ENCODE measurements at places on chromosomes 13 and 19.

DNA sequence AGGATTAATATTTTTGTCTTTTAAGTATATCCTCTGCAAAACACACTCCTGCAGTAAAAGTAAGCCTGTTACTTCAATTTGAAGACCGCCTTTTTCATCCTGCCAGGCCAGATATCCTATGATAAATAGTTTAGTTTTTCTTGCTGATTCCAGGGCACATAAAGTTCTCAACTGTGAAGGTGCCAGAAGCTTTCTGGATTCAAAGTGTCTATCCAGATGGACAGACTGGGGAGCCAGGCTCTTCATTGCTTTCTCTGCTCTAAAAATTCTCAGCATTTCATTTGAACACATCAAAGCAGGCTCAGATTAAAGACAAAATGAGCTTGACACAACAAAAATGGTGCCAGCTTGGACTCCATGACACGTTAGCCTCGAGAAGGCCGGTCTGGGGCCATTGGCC lies 53.6 kb upstream of the UBL3 start:
- no peak for DNase-seq

GRCh38 chr13:27147530-27148170 lies 24.0 kb downstream of the USP12 start:
- DNase-seq, result peak; percentile 29

- DNase-seq, result no peak
These were observed 38.7 kb downstream of the KCTD4 start for GRCh38 chr13:45162194-45162593.

DNA sequence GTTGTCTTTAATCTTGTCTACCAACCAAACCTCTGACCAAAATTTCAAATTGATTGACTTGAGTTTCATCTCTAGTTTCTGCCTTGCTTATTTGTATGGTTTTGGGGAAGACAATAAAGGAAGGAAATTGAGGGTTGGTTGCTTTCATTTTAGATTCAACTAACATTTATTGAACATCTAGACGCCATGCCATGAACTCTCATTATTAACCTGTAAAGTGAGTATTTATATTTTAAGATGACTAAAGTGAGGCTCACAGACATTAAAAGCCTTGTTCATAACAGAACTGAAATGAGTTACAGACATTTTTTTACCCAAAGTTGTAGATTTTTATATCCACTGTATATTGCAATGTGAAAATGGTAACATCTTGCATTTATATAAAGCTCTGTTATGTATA lies 239.3 kb downstream of the LMO7 start:
- no peak for DNase-seq

- no peak for DNase-seq
These were observed 14.6 kb upstream of the USE1 start for GRCh38 chr19:17200408-17201079.

DNA sequence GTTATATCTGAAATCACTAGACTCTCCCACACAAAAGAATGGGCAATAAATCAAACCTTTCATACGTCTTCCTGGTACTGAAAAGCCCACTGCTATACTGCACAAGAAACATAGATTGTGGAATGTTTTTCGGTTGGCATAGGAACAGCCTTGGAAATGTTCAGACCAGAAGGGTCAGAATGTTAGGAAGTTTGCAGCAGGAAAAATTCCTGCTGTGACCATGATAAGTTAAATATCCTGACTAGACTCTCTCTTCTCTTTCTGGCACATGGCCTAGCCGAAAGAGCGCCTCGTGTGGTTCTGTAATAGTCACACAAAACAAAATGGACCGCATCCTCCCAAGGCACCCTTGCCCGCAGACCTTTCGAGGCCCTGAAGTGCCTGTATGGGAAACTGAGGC lies 427.2 kb downstream of the COG6 start:
- no peak for DNase-seq

GRCh38 chr19:42378225-42379215 lies 11.6 kb downstream of the CNFN start:
- DNase-seq, result no peak

DNA sequence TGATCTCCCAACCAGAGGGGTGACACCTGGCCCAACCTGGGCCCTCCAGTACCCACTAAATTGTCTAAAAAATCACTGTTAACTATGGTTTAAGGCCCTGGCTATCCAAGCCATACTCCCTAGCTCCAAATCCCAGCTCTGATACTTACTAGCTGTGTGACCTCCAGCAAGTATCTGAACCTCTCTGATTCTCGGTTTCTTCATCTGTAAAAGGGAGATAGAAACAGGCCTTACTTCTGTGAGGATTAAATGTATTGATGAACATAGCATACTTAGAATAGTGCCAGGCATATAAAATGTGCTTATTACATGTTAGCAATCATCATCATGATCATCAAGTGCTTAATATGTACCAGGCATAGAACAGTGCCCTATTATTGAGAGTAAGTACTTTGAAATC lies 4.7 kb downstream of the LRFN1 start:
- no peak for DNase-seq

- no peak for DNase-seq
These were observed 12.0 kb downstream of the THOP1 start for GRCh38 chr19:2797280-2797679.

DNA sequence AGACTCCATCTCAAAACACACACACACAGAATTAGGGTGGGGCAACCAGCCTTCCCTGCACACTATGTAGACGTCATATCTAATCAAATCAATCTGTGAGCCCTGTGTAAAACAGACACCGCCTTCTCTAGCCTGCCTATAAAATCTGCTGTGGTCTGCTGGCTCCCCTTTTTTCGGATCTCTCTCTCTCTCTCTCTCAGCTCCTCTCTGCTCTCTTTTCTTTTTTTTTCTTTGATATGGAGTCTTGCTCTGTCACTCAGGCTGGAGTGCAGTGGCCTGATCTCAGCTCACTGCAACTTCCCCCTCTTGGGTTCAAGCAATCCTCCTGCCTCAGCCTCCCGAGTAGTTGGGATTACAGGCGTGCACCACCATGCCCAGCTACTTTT lies 11.8 kb upstream of the CD70 start:
- peak; percentile 37 for DNase-seq

- no peak for DNase-seq
These were observed 8.0 kb upstream of the POP4 start for GRCh38 chr19:29598036-29598435.

GRCh38 chr13:35164324-35164932 lies 222.4 kb downstream of the NBEA start:
- DNase-seq, result peak; percentile 65

GRCh38 chr13:40599747-40600146 lies 66.7 kb downstream of the FOXO1 start:
- DNase-seq, result no peak

GRCh38 chr13:53250977-53251376 lies 222.4 kb downstream of the OLFM4 start:
- peak; percentile 3 for DNase-seq

- DNase-seq, result peak; percentile 98
These were observed 9.6 kb downstream of the GIPR start for GRCh38 chr19:45677351-45678230.

DNA sequence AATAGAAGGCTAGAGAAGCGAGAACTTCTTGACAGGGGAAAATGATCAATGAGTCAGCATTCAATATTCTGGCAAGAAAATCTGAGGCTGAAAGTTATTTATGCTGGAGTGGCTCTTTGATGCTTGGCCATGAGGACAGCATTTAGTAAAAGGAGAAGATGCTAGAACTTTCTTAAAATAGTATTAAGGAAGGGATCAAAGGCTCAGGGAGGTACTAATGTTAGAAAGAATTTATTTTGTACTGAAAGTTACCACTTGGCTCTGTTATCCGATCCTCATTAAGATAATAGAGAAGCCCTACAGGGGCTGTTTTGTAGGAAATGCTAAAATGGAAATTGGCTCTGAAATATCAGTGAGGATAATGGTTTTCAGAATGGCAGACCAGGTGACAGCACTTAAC lies 1774.6 kb upstream of the PCDH20 start:
- no peak for DNase-seq

GRCh38 chr19:14629557-14629956 lies 45.1 kb downstream of the ADGRE3 start:
- no peak for DNase-seq

GRCh38 chr19:4583961-4584669 lies 24.6 kb upstream of the SEMA6B start:
- no peak for DNase-seq

- DNase-seq, result peak; percentile 76
These were observed 146.7 kb upstream of the FNDC3A start for GRCh38 chr13:48828962-48829411.

DNA sequence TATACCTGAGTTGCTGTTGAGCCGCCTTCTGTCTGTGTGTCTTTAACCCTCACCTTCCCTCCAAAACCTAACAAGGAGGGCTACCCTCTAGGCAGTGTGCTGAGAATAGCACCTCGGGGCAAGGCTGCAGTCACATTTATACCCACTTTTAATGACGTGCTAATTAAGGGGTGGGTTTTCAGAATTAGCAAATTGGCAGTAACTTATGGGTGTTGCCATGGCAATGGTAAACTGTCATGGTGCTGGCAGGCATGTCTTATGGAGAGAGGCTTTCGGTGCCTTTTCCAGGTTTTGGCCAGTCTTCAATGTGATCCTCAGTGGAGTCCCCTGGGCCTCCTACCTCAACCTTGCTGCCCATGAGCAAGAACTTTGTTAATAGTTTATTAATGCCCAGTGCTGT lies 1.2 kb upstream of the PNMA8A start:
- DNase-seq, result no peak

GRCh38 chr13:37453246-37453645 lies 145.3 kb downstream of the POSTN start:
- DNase-seq, result no peak

- peak; percentile 68 for DNase-seq
These were observed 337 bp upstream of the FXYD7 start for GRCh38 chr19:35142606-35143230.

DNA sequence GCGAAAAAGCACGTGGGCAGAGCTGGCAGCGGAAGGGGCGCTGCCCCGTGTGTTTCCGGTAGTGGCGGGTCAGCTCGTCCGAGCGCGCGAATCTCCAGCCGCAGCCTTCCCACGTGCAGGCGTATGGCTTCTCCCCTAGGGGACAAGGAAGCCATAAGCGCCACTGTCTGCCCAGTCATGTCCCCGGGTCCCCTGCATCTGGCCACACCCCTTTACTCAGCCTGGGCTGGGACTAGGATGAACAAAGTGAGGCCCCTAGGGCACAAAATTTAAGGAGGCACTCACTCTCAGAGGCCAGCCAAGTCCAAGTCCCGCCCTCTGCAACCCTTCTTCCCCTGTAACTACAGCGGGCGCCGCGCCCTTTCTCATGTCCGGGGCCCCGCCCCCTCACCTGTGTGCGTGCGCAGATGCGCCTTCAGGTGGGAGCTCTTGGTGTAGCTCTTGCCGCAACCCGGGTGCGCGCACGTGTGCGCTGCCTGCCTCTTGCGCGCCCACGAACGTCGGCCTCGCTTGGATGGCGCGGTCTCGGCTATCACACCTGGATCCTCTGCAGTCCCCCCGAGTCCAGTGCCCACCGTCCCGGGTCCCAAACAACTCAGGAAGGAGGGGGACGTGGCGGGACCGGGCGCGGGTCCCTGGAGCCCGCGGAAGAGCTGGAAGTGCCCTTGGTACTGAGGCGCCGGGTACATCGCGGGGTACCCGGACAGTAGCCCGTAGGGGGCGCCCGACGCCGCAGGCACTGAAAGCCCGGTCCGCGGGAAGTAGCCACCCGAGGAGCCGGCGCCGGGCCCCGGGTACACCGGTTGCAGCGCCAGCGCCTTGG lies 1.9 kb downstream of the KLF1 start:
- peak; percentile 60 for DNase-seq

DNA sequence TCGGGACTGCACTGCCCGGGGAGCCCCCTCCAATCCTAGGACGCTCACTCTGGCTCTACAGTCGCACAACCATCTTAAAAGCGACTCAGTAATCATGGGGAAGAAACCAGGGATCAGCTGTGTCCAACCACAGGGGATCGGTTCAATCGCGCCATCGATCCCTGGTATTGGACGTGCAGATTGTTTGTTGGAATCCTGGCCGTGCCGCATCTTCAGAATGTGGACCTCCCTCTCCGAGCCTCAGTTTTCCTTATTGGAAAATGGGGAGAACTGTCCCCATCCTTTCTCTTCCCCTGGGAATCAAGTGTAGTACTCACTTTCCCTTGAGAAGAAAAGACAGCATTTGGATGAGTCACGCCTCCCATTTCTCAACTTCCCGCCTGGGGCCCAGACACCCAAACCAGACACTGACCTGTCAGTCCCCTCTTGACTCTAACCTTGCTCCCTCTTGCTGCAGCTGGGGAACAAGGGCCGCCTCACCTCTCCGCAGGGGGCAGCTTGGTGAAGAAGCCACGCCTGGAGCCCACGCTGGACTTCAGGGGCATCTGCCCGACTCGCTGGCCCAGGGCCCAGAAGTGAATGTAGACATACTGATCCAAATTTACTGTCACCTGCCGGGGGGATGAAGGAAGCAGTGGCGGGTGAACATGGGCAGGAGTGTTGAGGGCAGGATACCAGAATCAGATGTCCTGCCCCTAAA lies 17.6 kb downstream of the EMP3 start:
- no peak for DNase-seq
